Kidney glomerular epithelial cell (primary cell): ENCODE measurements at places on chromosomes 6 and 20.

DNA sequence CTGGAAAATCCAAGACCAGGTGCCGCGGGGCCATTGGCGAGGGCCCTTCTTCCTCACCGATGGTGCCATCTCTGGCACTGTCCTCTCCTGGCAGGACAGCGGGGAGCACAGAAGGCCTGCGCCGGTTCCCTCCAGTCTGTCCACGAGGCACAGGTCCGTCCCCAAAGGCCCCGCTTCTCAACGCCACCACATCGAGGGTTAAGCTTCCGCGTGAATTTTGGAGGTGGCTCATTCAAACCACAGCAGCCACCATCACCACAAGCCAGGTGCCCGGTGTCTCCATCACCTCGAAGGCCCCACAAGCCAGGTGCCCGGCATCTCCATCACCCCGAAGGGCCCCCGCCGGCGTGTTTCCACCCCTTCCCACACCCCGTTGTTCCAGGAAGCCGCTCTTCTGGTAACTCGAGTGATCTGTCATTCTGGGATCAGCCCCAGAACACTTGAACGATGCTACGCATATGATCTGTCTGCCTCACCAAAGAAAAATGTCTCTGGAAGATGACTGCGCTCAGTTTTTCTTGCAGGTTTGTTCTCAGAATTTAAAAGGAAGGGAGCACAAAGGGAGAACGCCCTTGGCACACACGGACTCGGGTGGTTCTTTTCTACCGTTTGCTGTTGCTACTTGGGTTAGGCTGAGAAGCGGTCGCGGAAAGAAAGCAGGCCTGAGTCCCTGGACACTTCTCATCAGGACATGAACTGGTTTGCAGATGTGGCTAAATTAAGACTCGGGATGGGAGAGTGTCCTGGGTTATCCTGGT lies 9.9 kb upstream of the KIF25 start:
- DNase-seq, result no peak

DNA sequence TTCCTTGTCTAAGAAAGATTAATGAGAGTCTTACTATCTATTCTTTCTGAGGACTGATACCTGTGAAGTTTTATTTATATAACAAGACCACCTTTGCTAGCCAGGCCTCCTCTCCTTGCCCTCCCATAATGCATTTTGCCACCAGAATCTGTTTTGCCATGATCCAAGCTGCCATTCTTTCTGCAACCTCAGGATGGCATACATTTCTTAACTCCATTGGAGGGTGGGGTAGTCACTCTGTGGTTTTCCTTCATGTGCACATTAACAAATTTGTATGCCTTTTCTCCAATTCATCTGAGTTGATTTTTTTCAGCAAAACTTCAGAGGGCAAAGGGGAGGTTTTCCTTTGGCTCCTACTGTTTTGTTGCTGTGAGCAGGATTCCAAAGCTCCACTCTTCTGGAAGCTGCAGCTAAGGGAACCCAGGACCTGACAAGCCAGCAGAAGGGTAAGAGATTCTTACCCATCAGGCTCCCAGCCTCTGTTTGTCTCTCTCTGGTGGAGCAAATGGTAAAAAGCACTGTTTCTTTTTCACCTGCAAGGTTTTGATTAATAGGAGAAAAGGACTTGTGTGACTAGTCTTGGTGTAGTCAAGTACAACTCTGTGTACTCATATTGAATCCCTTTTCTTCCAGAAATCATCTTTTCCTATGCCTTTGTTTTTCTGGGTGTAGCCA lies 26.2 kb upstream of the ENPP4 start:
- peak; percentile 16 for DNase-seq

GRCh38 chr6:7624796-7625710 lies 35.1 kb downstream of the SNRNP48 start:
- DNase-seq, result no peak

GRCh38 chr20:60484316-60484715 lies 526.1 kb downstream of the CDH26 start:
- DNase-seq, result no peak

DNA sequence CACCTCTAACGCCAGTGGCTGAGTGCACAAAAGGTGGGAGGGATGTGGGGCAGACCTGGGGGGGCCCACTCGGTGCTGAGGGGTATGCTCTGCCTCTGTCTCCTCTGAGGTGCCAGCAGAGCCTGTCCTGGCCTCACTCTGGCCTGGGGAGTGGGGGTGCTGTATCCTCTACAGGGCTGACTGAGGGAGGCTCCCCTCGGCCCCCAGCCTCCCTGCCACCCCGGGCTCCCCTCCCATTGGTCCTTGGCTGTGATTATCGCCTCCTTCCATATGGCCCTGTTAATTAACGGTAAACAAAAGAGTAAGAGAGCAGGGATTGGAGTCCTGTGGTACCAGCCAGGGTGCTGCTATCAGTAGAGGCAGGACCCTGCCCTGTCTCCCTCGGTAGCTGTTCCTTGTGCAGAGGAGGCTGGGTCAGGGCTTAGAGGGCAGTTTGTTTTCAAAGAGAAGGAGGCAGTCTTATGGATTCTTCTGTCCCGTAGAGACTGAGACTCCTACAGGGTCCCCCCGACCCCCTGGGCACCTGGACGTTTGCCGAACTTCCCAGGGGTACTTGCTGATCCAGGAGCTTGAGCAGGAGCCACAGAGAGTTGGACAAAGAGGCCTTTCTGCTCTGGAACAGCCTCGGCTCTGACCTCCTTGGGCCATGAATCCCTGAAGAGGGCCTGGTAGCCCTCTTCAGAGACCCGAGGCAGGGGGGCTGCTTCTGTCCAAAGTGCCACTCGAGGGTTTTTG lies 1.8 kb downstream of the MYT1 start:
- no peak for DNase-seq

DNA sequence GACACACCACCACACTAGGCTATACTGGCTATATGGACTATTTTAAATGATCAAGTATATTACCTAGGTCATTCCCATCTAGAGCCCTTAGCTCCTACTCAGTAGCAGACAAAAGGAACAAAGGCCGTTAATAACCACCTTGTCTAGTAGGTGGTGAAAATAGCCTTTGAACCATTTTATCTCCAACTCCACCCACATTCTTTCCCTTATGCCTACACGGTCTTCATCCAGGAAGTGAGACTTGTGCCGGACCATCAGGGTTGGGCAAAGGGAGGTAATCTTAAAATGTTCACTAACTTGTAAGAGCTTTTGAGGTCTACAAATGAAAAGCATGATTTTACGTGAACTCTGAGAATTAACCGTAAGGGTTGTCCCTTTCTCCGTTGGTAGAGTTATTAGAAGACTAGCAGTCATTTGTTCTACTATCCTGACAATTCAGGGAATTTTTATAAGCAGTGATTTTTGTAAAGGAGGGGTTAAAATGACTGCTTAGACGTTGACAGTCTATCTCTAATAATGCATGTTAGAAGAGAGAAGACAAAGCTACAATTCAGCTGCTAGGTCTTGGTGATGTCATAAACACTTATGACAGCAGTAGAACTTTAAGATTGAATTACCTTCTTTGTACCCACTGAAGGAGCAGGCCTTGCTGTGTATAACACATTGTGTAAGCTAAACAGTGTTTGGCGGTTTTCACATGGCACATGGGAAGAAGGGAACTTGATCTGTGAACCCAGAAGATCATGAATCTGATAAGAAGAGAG lies 371.8 kb upstream of the JAG1 start:
- no peak for DNase-seq

DNA sequence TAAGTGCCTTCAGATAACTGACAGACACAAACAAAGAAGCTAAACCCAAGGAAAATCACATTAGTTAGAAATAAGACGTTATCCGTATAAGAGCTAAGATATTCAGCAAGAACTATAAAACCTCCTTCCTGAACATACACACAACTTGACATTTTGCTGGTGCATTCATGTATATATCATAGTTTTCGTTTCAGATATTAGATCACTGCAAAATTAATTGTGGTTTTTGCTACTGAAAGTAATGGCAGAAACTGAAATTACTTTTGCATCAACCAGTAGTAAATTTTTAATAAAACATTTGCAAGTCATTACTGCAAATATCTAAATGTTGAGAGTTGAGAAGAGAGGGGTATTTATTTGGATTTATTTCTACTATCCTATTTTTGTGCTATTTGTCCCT lies 26.1 kb upstream of the KCNQ5 start:
- no peak for DNase-seq

GRCh38 chr6:37259191-37259590 lies 1.2 kb upstream of the TMEM217 start:
- peak; percentile 59 for DNase-seq
